T-helper 1 cell treated with Interleukin-12 subunit alpha and Interleukin-12 subunit beta and Interleukin-4 antibody, amounts not matched to agents 30 ng/mL and 1 ng/mL, for 36 hours (primary cell): ENCODE measurements at places on chromosomes 2 and 18. TPM values are rescaled to one million over a fixed set of nuclear protein-coding genes. Genes with fewer than 3 reads are reported as not detected.

FBXO41 gene
- total RNA-seq = 16.6 and 17.5 TPM in 2 replicates

DHRS9 gene
- 0.12 TPM in 1 of 2 replicates, not detected in the other for total RNA-seq

LONRF2 gene
- 0.54 and 0.56 TPM in 2 replicates for total RNA-seq

MREG gene
- 7.9 and 8.7 TPM in 2 replicates for total RNA-seq

C1QL2 gene
- not detected in 2 replicates for total RNA-seq

CABYR gene
- total RNA-seq = 0.74 and 1.2 TPM in 2 replicates

SKOR2 gene
- not detected in 2 replicates for total RNA-seq

CHRND gene
- not detected in 2 replicates for total RNA-seq

MDH1B gene
- 0.15 TPM in 1 of 2 replicates, not detected in the other for total RNA-seq

TCF23 gene
- total RNA-seq = 0.05 TPM in 2 replicates

CLEC4F gene
- 0.12 and 0.27 TPM in 2 replicates for total RNA-seq

REV1 gene
- 39.4 and 40.7 TPM in 2 replicates for total RNA-seq

BUB1 gene
- total RNA-seq = 87.5 and 88.5 TPM in 2 replicates

RNU2-63P gene
- 16.7 and 22.4 TPM in 2 replicates for total RNA-seq

ACADL gene
- total RNA-seq = not detected in 2 replicates

UGT1A5 gene
- total RNA-seq = not detected in 2 replicates

SIGLEC15 gene
- not detected in 2 replicates for total RNA-seq

RBM43 gene
- total RNA-seq = 4.6 and 5.1 TPM in 2 replicates

GAREM2 gene
- 4.6 and 6.1 TPM in 2 replicates for total RNA-seq

IGFBP5 gene
- not detected in 2 replicates for total RNA-seq

ARHGEF4 gene
- total RNA-seq = 0.37 TPM in 1 of 2 replicates, not detected in the other

CCDC102B gene
- total RNA-seq = 2.5 and 3.4 TPM in 2 replicates

ACYP2 gene
- total RNA-seq = 11.8 and 12.9 TPM in 2 replicates

RAMP1 gene
- 11.8 and 15.0 TPM in 2 replicates for total RNA-seq

TNFRSF11A gene
- 25.6 and 25.8 TPM in 2 replicates for total RNA-seq

CCDC85A gene
- total RNA-seq = not detected in 2 replicates

MRPL53 gene
- 111 and 121 TPM in 2 replicates for total RNA-seq

KLHL29 gene
- total RNA-seq = 2.2 and 2.6 TPM in 2 replicates

ZFP36L2 gene
- 138 and 142 TPM in 2 replicates for total RNA-seq

C2orf80 gene
- not detected in 2 replicates for total RNA-seq

SOCS6 gene
- total RNA-seq = 3.0 and 3.1 TPM in 2 replicates

RNF152 gene
- total RNA-seq = 0.05 and 0.10 TPM in 2 replicates

SNED1 gene
- 21.0 and 22.3 TPM in 2 replicates for total RNA-seq
